ENCODE measurements at places on chromosomes 2 and 18. TPM values are rescaled to one million over a fixed set of nuclear protein-coding genes. Genes with fewer than 3 reads are reported as not detected.

Gene AKAIN1
- not detected for total RNA-seq

Gene CREB1
- total RNA-seq, result 60.2 TPM

Gene THOC1
- total RNA-seq, result 31.1 TPM

Gene ATP6V1B1
- 2.1 TPM for total RNA-seq

Gene VWA3B
- 0.17 TPM for total RNA-seq

Gene CHCHD5
- total RNA-seq, result 23.9 TPM

Data from upper lobe of right lung (tissue), 1 donor.